ENCODE measurements at places on chromosomes 4 and X. TPM values are rescaled to one million over a fixed set of nuclear protein-coding genes. Genes with fewer than 3 reads are reported as not detected.
A peak's percentile ranks its signal among the peaks of the same experiment; 100 is the strongest.

The MAGEB10 gene
- not detected for total RNA-seq

The ADH6 gene
- total RNA-seq, result not detected

The HTRA3 gene
- not detected for total RNA-seq

The TBCK gene
- total RNA-seq, result 23.9 TPM

GRCh38 chr4:145049241-145049640, 48.8 kb downstream of the ANAPC10 start:
- H3K27ac ChIP-seq, result no peak overlapping the region
- DNase-seq, result no peak
- H3K27me3 ChIP-seq, result no peaks in the 10 kb centered on the region
- H3K4me3 ChIP-seq, result no peak overlapping the region

DNA sequence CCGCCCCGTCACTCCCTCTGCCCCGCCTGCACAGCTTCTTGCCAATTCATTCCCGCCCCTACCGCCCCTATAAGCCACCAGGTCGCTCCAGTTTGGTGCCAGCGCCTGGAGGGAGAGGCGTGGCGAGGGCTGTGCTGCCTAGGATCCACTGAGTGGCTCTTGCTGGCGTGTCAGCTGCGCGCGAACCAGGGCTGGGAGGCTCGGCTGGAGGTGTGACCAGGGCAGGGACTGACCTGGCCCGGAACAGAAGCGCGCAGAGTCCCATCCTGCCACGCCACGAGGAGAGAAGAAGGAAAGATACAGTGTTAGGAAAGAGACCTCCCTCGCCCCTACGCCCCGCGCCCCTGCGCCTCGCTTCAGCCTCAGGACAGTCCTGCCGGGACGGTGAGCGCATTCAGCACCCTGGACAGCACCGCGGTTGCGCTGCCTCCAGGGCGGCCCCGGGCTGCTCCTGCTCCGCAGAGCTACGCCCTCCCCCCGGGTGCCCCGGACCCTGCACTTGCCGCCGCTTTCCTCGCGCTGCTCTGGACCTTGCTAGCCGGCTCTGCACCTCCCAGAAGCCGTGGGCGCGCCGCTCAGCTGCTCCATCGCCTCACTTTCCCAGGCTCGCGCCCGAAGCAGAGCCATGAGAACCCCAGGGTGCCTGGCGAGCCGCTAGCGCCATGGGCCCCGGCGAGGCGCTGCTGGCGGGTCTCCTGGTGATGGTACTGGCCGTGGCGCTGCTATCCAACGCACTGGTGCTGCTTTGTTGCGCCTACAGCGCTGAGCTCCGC, at the start of gene GPR78:
Gene GPR78 (plus strand): TSS at position 72 of the 773 bp plus-strand sequence. CDS start 591 bp downstream, at position 663.
- no peaks in the 10 kb centered on the region for H3K36me3 ChIP-seq
- H3K4me1 ChIP-seq, result no peaks in the 10 kb centered on the region
- no peaks in the 10 kb centered on the region for H3K27me3 ChIP-seq
- no peak within 1 kb of the TSS for H3K4me3 ChIP-seq
- no peak for DNase-seq

DNA sequence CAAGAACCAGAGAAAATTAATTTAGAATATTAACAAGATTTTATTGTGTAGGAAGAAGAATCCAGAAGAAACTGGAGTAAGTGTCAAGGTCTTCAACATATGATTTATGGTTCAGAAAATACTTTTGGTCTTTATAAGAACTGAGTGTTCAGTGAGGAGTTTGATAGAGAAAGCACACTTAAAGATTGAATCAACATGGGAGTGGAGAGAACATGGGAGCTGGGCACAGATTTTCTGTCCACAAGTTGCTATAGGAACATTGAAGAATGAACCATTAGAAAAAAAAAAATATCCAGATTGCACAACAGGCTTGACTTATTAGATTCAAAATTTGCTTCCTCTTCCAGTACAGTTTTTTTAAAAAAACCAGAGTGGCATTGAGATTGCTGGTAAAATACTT, 601.2 kb upstream of the GNPDA2 start:
- H3K27ac ChIP-seq, result no peak overlapping the region
- no peaks in the 10 kb centered on the region for H3K36me3 ChIP-seq
- no peaks in the 10 kb centered on the region for H3K4me1 ChIP-seq
- H3K4me3 ChIP-seq, result no peak overlapping the region

- H3K4me3 ChIP-seq, result no peak overlapping the region
- no peaks in the 10 kb centered on the region for H3K27me3 ChIP-seq
- no peaks in the 10 kb centered on the region for H3K4me1 ChIP-seq
- H3K36me3 ChIP-seq, result no peaks in the 10 kb centered on the region
Measured at GRCh38 chr4:124591637-124592036, 120.9 kb downstream of the ANKRD50 start.

- H3K27me3 ChIP-seq, result no peaks in the 10 kb centered on the region
- no peak overlapping the region for H3K4me3 ChIP-seq
- no peaks in the 10 kb centered on the region for H3K36me3 ChIP-seq
- no peaks in the 10 kb centered on the region for H3K4me1 ChIP-seq
- H3K27ac ChIP-seq, result no peak overlapping the region
- no peak for DNase-seq
Measured at GRCh38 chrX:133935076-133935475, 50.3 kb downstream of the GPC3 start.

GRCh38 chr4:152304220-152304619, 231.7 kb downstream of the FBXW7 start:
- H3K4me3 ChIP-seq, result no peak overlapping the region
- DNase-seq, result no peak
- no peak overlapping the region for H3K27ac ChIP-seq
- no peaks in the 10 kb centered on the region for H3K36me3 ChIP-seq

DNA sequence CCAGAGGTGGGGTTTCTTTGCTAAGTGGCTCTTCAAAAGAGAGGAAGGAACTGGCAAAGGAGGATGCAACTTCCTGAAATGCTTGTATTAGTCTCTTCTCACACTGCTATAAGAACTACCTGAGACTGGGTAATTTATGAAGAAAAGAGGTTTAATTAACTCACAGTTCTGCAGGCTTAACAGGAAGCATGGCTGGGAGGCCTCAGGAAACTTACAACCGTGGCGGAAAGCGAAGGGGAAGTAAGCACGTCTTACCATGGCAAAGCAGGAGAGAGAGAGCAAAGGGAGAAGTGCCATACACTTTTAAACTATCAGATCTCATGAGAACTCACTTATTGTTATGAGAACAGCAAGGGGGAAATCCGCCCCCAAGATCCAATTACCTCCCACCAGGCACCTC, 505.7 kb downstream of the ZNF674 start:
- no peaks in the 10 kb centered on the region for H3K36me3 ChIP-seq
- DNase-seq, result no peak
- H3K27ac ChIP-seq, result no peak overlapping the region

GRCh38 chr4:184503869-184504300, 29.5 kb upstream of the IRF2 start:
- H3K4me1 ChIP-seq, result peaks cover 17% of the 10 kb centered on the region
- DNase-seq, result no peak
- H3K27ac ChIP-seq, result no peak overlapping the region
- H3K36me3 ChIP-seq, result no peaks in the 10 kb centered on the region
- H3K4me3 ChIP-seq, result peak overlapping the region; percentile 43
